ENCODE measurements at places on chromosomes 7 and 10.

DNA sequence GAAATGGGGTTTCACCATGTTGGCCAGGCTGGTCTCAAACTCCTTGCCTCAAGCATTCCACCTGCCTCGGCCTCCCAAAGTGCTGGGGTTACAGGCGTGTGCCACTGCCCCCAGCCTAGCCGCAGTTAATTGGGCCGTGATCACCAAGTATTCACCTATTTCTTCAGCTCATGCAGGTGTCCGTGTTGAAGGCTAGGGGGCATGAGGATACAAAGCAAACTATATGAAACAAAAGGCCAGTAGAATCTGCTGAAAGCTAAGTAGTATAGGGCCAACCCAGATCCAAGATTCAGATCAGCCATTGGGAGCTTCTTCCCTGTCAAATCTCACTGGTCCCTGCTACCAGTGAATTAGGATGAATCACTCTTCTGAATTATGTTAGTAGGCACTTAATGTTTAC is 73.4 kb downstream of the LRRC4 start:
- no peak for DNase-seq

DNA sequence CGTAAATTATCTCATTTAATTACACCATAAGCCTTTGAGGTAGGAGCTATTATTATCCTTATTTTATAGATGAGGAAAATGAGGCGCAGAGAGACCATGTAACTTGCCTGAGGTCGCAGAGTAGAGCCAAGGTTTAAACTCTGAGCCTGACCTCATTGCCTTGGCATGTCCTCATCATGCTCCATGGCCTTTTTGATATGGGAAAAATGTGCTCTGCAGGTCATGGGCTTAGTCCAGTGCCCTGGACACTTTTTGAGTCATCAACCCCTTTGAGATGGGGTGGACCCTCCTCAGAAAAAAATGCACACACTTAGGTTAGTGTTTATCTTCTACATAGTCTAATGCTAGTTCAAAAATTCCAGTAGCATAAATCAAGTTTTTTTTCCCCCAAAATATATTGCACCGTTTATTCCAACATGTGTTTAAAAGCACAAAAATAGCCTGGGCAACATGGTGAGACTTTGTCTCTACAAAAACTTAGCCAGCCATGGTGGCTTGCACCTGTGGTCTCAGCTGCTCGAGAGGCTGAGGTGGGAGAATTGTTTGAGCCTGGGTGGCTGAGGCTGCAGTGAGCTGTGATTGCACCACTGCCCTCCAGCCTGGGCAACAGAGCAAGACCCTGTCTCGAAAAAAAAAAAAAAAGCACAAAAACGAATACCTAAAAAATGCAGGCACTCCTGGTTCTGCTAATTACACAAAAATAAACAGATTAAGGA is 28.6 kb upstream of the TMEM178B start:
- no peak for DNase-seq

DNA sequence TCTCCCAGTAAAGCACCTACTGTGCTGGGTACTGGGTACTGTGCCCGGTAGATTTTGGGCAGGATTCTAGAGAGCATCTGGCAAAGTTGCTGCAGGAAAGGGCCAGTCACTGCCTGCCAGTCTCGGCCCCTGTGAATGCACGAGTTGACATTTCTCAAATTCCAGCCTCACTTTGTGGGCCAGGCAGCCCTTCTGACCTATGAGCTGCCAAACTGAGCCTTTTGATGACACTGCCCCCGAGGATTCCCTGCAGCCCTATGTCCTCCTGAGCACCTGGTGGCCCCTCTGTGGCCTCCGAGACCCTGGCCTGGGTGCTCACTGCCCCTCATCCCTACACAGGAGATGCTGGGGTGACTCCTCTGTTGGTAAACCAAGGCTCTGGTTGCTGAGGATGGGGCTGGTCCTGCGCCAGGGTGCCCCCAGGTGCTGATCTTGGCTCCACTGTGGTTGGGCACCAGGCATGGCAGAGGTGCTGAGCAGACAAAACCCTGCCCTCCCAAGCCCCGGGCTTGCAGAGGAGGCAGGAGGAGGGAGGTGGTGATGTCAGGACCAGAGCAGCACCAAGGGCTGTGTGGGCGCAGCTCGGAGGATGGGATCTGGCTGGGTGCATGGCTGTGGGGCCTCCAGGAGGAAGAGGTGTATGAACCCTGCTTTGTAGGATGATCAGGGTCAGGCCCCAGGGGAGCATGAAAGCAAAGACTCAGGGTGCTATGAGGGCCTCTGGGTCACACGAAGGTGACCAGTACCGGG is 16.2 kb downstream of the LHPP start:
- no peak for DNase-seq

GRCh38 chr10:100993986-100994708 is 5.5 kb upstream of the LZTS2 start:
- no peak for DNase-seq

GRCh38 chr7:50368366-50368765 is 63.9 kb downstream of the IKZF1 start:
- DNase-seq = no peak

DNA sequence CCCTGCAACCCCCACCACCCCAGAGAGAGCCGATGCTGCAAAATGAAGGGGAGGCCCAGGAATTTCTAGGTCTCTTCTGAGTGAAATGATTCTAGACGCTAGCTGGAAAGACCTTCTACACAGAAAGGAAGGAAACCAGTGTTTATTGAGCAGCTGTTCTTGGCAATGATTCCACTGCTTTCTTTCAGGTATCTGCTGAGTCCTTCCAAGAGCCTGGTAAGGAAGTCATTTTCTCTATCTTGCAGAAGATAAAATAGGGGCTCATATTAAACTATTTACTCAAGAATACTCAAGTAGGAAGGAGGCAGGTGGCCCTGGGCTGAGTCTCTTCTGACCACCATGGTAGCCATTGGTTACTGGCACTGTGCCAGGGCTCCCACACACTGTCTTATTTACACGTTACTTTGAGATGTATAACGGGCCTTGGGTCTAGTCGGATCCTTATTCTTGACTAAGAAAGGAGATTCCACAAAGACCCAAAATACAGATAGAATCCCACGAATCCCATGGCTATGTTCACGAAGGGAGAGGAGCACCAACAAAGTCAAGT is 112.1 kb downstream of the GALNT11 start:
- no peak for DNase-seq

- no peak for DNase-seq
Measured at GRCh38 chr10:63206997-63207811, 74.1 kb downstream of the NRBF2 start.

GRCh38 chr10:77989081-77989724 is 40.1 kb downstream of the POLR3A start:
- DNase-seq = no peak

All from T1000 (cell line).